Germinal center (tissue), 1 donor: ENCODE measurements at places on chromosomes 5 and 9.

GRCh38 chr5:145829708-145830361 lies 5.3 kb downstream of the PRELID2 start:
- no peak for DNase-seq

DNA sequence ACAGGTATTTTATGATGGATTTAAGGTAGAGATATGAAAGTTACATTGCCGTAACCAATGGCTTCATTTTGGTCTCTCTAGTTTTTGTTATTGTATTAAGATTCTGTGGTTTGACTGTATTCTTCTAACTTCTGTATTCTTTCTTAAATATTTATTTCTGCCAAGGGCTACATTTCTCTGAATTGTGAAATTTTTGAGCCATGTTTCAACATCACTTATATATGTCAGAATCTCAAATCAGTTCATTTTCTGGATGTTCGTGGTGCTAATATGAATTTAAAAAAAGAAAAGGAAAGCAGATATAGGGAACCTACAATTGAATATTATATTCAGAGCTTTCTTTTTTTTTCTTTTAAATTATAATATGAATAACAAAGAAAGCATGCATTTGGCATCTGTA lies 142.7 kb downstream of the ANXA1 start:
- no peak for DNase-seq

GRCh38 chr5:16559702-16560101 lies 57.1 kb downstream of the RETREG1 start:
- DNase-seq = no peak

DNA sequence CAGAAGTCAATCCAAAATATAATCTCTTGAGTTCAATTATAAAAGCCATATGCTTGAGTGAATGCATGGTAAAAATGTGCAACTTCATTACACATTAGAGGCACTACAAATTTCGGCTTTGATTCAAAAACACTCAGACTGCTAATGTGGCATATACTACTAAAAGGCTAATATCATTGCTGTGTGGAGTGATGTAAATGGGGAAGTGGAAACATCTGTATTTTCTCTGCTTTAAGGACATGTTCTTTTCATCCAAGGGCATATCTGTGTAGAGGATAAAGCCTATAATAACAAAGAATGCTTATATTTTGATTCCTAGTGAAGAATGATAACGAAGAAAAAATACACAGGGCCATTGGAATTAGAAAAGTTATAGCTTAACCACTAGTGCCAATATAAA lies 643.9 kb upstream of the ZNF608 start:
- no peak for DNase-seq

DNA sequence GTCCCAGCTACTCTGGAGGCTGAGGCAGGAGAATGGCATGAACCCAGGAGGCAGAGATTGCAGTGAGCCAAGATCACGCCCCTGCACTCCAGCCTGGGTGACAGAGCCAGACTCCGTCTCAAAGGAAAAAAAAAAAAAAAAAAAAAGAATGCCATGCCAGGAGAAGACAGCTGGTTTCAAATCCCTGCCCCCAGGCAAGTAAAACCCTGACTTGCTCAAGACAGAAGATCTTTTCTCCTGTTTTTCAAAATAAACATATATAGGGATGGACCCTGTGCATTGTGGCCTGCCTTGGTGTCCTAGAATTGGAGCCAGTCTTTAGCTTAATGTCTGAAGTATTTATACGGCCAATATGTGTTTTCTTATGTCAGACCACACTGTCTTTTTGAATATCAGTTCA lies 177.1 kb downstream of the NR3C1 start:
- no peak for DNase-seq

GRCh38 chr5:147957901-147958300 lies 51.6 kb upstream of the C5orf46 start:
- no peak for DNase-seq

DNA sequence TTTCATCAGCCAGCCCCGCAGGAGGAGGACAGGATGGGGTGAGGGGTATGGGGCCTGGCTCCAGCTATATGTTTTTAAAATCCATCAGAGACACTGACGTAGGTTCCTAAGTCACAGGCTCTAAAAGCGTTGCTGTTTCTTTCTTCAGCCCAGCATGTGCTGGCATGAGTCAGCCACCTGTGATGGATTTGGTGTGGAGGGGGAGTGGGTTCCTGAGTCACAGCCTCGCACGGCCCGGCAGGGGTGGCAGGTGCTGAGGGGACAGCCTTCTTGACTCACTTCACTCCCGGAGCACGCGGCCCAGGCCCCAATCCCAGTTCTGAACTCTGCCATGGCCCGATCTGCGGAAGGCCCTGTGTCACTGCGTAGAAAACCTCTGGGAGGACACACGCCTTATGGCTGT lies 38.8 kb upstream of the RPL26L1 start:
- DNase-seq = no peak

DNA sequence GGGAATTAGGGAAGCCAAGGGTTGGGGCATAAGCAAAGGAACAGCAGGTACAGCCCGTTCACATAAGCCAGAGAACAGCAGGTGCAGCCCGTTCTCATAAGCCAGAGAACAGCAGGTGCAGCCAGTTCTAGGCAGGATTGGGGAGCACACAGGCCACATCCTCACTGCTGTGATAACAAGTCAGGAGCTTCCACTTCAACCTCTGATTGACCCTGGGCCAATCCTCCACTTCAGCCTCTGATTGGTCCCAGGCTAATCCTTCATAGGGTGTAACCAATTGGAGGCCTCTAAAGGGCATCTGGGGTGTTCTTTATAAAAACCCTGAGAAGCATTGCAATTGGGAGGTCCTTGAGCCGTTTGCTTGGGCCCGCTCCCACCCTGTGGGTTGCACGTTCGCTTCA lies 27.5 kb downstream of the CEL start:
- DNase-seq = no peak

DNA sequence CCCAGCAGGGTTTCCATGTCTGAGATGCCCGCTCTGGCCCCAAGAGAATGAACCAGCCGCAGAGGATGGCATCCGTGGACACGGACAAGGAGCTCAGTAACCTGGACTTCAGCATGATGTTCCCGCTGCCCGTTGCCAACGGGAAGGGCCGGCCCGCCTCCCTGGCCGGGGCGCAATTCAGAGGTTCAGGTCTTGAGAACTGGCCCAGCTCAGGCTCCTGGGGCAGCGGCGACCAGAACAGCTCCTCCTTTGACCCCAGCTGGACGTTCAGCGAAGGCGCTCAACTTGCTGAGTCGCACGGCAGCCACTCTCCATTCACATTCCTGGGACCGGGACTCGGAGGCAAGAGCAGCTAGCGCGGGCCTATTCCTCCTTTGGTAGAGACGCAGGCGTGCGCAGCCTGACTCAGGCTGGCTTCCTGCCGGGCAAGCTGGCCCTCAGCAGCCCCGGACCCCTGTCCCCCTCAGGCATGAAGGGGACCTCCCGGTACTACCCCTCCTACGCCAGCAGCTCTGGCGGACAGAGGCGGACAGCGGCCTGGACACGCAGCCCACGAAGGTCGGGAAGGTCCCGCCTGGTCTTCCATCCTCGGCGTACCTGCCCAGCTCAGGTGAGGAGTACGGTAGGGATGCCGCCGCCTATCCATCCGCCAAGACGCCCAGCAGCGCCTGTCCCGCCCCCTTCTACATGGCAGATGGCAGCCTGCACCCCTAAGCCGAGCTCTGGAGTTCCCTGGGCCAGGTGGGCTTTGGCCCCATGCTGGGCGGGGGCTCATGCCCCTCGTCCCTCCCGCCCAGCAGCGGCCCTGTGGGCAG lies 74.4 kb downstream of the INSL6 start:
- DNase-seq = no peak

GRCh38 chr9:72315510-72316311 lies 49.3 kb downstream of the ZFAND5 start:
- DNase-seq = no peak

DNA sequence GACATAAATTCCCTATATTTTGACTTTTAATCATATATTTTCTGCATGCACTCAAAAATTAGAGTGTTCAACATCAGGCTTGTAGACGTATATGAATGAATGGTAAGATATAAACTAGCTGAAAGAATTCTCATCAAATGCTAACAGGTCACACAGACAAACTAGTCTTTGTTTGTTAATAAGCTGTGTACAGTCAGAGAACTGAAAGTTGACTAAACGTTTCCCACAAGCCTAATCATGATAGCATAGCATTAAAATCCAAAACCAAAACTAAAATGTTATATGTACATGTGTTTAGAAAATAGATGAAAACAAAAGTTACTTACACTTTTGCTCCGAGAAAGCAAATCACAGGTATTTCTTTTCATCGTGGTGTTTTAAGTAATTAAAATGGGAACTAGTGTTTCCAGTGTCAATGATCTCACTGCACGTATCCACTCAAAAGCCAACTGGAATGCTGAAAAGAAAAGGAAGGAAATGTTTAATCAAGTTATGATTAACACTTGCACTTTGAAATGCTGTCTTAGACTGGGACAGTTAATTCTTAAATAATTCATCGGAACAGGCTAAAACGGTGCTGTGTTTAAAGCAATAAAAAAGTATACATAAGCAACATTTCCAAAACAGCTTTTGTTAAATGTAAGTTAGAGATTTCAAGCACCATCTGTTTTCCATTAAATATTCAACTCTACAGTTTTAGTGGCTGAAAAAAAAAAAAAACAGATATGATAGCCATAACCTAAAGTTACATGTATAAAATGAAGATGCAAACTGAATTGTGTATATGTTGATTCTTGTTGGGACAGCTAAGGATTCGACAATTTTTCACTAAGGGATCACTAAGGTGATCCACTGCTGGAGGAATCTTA lies 291.9 kb upstream of the PDE4D start:
- DNase-seq = no peak

GRCh38 chr5:56018832-56019231 lies 24.1 kb upstream of the IL6ST start:
- no peak for DNase-seq

DNA sequence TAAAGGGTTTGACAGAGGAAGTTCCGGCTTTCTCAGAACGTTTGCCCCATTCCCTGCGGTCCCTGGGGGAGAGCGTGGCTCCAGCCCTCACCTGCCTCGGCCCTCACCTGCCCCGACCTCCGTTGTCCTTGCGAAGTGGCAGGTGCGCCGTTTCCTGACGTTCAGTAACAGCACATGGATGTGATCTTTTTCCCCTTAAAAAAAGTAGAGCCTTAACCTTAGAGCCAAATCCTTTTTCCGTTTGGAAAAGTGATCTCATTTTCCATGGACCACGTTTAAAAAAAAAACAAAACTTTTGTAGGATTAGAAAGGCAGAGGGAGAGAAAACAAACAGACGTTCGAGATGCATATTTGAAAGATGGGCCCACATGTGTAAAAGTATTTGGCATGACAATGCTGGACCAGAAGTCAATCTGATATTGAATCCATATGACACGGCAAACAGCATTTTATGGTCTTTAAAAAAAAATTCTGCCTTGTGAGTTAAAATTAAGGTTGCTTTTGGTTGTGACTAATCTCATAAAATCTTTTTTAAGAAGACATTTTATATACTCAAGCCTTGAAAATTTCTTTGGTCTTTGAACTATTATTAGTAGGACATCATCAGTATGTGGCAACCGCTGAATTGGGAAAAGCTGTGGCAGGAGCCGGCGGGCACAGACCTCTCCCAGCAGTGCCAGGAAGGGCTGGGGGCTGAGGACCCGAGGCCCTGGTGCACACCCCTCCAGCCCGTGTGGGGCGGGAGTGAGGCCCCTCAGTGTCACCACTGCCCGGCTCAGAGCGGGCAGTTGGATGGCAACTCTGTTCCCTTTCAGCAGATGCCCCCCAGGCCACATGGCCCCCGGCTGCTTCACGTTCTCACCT lies 42.5 kb upstream of the EXOC3 start:
- DNase-seq = no peak

DNA sequence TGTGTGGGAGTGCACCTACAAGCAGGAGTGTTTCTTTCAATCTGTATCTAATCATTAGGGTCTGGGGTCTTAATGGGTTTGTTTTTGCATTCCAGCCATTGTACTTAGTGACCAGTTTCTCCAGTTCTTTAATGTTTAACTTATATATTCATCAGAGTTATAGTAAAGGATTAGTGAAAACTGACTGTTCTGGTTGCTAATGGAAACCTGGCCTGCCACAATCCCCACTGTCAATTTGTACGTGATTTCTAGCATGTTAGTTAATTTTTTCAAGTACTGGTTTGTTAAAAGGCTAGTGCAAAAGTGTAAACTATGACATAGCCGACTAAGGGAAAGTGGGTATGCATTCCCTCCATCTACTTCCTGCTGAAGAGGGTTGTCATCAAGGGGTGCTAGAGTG lies 276.1 kb downstream of the HTR1A start:
- DNase-seq = no peak

DNA sequence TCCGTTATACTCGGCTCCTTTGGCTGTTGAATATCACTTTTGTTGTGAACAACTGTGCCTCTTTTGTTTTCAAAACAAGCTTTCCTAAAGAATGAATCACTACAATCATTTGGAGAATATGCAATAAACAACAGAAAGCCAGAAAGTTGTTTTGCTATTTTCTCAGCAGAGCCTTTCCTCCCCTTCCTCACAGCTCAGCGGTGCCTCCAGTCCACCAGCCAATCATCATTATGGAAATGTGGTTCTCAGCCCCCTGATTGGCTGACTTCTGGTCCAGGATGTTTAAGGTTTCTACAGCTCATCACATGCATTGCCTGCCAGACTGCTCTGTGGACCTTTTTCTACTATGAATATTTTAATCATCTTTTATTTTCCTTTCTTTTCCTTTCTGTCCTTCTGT lies 9.1 kb upstream of the ZNF608 start:
- no peak for DNase-seq

DNA sequence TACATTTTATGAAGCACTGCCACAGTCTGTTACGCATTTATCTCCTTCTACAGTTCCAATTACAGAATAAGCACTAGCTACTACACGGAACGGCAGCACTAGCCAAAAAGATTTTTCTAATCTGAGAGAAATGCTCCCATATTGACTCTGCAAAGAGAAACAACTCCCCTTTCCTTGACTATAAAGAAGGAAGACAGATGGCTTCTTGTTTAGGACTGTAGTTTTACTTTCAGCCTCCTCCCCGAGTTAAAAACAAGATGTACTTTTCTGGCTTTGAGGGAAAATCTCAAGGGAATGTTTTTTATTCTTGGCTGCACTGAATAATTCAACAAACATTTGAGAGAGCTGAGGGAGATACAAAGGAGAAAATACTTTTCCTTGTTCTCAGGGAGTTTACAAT lies 1.9 kb upstream of the SLC44A1 start:
- DNase-seq = no peak

DNA sequence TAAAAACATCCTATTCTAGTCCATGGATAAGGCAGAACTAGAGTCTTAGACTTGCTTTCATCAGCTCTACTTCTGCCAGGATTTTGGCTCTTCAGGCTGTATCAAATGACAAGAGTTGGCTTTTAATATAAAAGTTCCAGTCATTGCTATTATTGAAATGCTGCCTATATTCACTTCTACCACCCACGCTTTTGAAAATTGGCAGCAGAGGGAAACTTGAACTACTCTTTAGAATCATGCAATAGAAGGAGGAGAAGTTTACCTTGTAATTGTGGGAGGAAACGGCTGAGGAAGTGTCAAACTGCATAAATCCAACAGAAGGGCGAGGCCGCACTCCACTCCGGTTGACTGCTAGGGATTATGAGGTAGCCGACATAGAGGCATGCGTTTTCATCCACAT lies 122.6 kb upstream of the BASP1 start:
- DNase-seq = no peak

- DNase-seq = no peak
These were observed 486.7 kb downstream of the TMEM232 start for GRCh38 chr5:110239786-110240185.

GRCh38 chr5:100562821-100563220 lies 27.6 kb downstream of the FAM174A start:
- no peak for DNase-seq
